Astrocyte (in vitro differentiated cells and primary cell): ENCODE measurements at places on chromosomes 6 and 20. TPM values are rescaled to one million over a fixed set of nuclear protein-coding genes. Genes with fewer than 3 reads are reported as not detected.
A peak's percentile ranks its signal among the peaks of the same experiment; 100 is the strongest.

- peaks cover 34% of the 10 kb centered on the region for H3K27me3 ChIP-seq
- DNase-seq = no peak
- no peak overlapping the region for H3K27ac ChIP-seq
Measured at GRCh38 chr6:18279422-18279821, 15.1 kb upstream of the DEK start.

DNA sequence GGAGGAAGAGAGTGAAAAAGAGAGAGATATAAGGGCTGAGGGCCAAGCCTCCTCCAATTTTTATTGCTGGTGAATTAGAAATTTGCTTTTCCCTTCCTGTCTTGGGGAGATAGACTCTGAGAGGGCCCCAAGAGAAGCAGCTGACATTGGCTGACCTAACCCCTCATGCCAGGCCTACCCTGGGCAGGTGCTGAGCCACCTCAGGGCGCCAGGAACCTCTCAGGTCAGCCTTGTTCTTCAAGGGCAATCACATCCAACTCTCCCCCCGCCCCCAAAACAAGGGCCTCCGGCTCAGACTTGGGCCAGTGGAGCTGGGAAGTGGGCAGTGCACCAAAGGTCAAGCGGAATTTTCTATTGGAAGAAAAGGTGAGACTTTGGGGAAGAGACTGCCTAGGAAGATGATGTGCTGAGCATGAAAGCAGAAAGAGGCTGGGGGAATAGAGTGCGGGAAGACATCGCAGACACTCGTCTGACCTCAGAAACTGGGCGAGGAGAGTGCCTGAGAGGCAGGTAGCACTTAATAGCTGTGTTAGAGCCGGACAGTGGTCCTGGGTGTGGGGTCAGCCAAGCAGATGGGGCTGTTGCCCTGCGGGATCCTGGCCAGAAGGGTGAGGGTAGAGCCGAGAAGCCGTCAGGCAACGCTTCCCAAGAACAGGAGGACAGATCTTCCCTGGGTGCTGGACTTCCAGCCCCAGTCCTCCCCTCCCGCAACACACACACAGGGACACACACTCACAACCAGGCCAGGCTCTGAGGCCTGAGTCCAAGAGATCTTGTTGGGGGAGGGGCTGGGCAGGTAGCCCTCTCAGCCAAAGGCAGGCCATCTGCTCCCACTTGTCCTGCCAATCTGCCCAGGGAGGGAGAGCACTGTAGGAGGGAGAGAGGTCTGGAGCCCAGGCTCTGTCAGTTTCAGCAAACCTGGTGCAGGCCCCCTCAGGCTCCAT is 3.7 kb upstream of the FASTKD5 start:
- H3K4me1 ChIP-seq = peaks cover 5% of the 10 kb centered on the region
- H3K27me3 ChIP-seq = no peaks in the 10 kb centered on the region
- no peak overlapping the region for H3K27ac ChIP-seq
- H3K36me3 ChIP-seq = no peaks in the 10 kb centered on the region

DNA sequence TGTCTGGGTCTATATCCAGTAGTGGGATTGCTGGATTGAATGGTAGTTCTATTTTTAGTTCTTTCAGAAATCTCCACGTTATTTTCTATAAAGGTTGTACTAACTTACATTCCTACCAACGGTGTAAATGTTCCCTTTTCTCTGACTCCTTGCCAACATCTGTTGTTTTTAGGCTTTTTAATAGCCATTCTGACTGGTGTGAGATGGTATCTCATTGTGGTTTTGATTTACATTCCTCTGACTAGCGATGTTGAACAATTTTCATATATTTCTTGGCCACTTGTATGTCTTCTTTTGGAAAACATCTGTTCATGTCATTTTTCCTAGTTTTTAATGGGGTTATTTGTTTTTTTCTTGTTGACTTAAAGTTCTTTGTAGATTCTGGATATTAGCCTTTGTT is 99.3 kb downstream of the BMP2 start:
- no peaks in the 10 kb centered on the region for H3K4me1 ChIP-seq
- H3K36me3 ChIP-seq = no peaks in the 10 kb centered on the region
- no peak overlapping the region for H3K4me3 ChIP-seq
- H3K27me3 ChIP-seq = no peaks in the 10 kb centered on the region
- DNase-seq = peak; percentile 6

- DNase-seq = peak; percentile 89
- H3K4me3 ChIP-seq = no peak overlapping the region
- no peaks in the 10 kb centered on the region for H3K36me3 ChIP-seq
- no peaks in the 10 kb centered on the region for H3K27me3 ChIP-seq
- H3K27ac ChIP-seq = peak overlapping the region; percentile 83
Measured at GRCh38 chr6:16684896-16685554, 76.2 kb downstream of the ATXN1 start.

GRCh38 chr6:110355727-110356126 is 2.4 kb downstream of the METTL24 start:
- H3K4me1 ChIP-seq = no peaks in the 10 kb centered on the region
- no peaks in the 10 kb centered on the region for H3K36me3 ChIP-seq
- H3K27me3 ChIP-seq = peaks cover 32% of the 10 kb centered on the region
- H3K4me3 ChIP-seq = no peak overlapping the region

- no peak for DNase-seq
- H3K27ac ChIP-seq = no peak overlapping the region
- no peaks in the 10 kb centered on the region for H3K27me3 ChIP-seq
- no peak overlapping the region for H3K4me3 ChIP-seq
- H3K36me3 ChIP-seq = no peaks in the 10 kb centered on the region
Measured at GRCh38 chr20:48679599-48679998, 148.2 kb downstream of the PREX1 start.

GRCh38 chr6:628766-629165 is 28.1 kb downstream of the HUS1B start:
- H3K36me3 ChIP-seq = no peaks in the 10 kb centered on the region
- H3K4me3 ChIP-seq = no peak overlapping the region
- H3K27ac ChIP-seq = no peak overlapping the region
- no peak for DNase-seq
- H3K4me1 ChIP-seq = no peaks in the 10 kb centered on the region

- no peak overlapping the region for H3K4me3 ChIP-seq
- peaks cover 18% of the 10 kb centered on the region for H3K27me3 ChIP-seq
- H3K27ac ChIP-seq = no peak overlapping the region
- H3K4me1 ChIP-seq = no peaks in the 10 kb centered on the region
- no peak for DNase-seq
Measured at GRCh38 chr20:57892471-57892870, 182.7 kb upstream of the PMEPA1 start.

DNA sequence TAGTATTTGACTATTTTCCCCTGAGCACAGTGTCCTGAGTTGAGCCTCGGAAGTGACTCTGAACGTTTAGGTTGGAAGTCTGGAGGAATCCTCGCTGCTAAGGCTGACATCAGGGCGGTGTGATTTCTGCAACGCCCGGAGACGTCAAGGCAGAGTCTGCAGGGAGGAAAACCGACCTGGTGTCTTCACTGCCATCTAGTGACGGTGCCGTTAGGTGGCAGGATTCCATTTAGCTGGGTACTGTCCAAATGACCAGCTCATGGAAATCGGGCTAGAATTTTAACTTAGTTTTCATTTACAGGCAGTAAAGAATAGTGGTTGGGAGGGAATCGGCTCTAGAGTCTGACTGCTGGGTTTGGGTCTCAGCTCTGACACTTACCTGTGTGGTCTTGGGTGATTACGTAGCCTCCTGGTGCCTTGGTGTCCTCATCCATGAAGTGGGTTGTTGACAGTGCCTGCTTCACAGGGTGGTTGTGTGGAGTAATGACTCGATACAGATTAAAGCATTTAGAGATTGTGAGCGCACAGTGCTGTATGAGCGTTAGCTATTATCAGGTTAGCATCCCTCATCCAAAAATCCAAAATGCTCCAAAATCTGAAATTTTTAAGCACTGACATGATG is 35.0 kb downstream of the FOXF2 start:
- no peaks in the 10 kb centered on the region for H3K36me3 ChIP-seq
- no peaks in the 10 kb centered on the region for H3K4me1 ChIP-seq
- no peak overlapping the region for H3K4me3 ChIP-seq

GRCh38 chr6:168583126-168583525 is 142.1 kb downstream of the SMOC2 start:
- no peak overlapping the region for H3K27ac ChIP-seq
- no peaks in the 10 kb centered on the region for H3K36me3 ChIP-seq
- no peaks in the 10 kb centered on the region for H3K27me3 ChIP-seq
- DNase-seq = no peak

- H3K36me3 ChIP-seq = peaks cover 12% of the 10 kb centered on the region
- H3K27ac ChIP-seq = no peak overlapping the region
- H3K4me1 ChIP-seq = no peaks in the 10 kb centered on the region
Measured at GRCh38 chr20:35077341-35077740, 15.3 kb downstream of the TRPC4AP start.

DNA sequence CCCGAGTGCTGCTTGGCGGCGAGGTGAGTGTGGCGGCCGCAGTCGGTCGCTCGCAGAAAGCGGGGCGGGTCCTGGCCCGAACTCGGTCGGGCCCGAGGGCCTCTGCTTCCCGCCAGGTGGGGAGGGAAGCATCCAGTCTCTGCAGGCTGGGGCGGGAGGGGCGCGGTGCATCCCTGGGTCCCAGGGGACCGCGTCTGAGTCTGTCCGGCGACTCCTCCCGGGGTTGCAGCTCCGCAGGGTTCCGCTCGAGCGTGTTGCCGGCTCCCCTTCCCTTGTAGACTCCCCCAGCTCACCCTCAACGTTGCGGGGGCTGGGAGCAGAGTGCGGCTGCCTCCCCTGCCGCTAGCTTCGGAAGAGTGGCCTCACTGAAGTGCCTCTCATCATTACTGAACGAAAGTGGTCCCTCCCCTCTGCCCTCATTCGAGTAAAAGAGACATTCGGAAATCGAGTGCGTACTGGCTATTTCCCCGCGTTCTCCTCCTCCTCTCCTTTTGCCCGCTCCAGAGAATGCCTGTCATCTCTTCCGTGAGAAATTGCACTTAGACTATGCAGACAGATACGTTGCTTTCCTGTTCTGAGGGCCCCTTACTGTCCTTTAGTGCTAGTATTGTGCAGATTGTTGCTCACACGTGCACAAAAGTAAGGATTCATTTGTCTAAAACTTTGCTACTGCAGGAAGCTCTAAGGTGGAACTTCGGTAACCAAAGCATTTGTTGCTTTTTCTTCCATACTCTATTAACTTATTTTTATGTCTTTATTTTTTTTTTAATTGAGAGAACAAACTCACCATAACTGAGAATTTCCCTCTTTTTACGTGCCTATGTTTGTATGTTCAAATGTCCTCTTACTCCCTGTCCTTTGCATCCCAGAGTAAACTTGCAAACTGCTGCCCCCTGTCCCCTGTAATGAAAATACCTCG is 751 bp downstream of the MAP3K4 start:
- peak overlapping the region; percentile 86 for H3K27ac ChIP-seq
- DNase-seq = peak; percentile 67
- H3K4me3 ChIP-seq = peak overlapping the region; percentile 76
- H3K36me3 ChIP-seq = no peaks in the 10 kb centered on the region

DNA sequence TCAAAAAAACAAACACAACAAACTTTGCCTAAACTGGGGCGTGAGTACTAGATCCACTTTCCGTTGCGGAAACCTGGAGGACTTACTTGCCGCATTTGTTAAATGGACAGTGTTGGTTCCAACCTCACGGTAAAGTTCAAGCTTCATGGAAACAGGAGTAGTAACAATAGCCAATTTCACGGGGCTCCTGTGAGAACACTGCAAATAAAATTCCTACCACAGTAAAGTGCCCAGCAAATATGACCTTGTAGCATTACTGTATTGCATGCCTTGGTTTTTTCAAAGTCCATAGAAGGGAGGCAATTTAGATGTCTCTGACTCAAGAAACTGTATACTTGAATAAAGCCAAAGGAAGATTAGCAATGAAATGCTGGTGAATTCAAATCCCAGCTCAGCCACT is 3.6 kb upstream of the CYP24A1 start:
- H3K36me3 ChIP-seq = no peaks in the 10 kb centered on the region
- H3K4me3 ChIP-seq = no peak overlapping the region
- H3K4me1 ChIP-seq = peaks cover 14% of the 10 kb centered on the region
- DNase-seq = no peak
- H3K27ac ChIP-seq = no peak overlapping the region

DNA sequence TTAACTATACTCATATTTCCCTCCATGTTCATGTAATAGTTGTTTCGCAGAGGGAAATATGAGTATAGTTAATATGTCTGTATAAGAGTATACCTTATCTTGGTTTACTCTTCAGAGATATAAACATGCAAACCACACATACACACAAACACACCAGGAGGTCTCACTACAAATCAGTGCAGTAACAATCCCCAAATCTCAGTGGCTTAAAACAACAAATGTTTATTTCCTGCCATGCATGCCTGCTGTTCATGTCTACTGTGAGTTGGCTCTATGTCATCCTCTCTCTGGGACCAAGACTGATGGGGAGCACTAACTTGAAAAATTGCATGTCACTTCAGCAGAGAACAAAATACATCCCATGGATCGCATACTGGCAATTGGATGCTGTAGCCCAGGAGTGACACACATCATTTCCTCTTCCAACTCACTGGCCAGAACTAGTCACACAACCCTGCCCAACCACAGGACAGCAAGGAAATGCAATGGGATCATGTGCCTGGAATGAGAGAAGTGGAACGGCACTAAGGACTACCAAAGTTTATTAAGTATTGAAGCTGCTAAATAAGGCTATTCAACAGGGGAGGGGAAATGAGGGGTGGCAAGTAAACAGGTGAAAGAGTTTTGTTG is 89.0 kb upstream of the DTNBP1 start:
- no peaks in the 10 kb centered on the region for H3K4me1 ChIP-seq
- H3K27me3 ChIP-seq = no peaks in the 10 kb centered on the region
- H3K36me3 ChIP-seq = no peaks in the 10 kb centered on the region
- no peak overlapping the region for H3K4me3 ChIP-seq
- no peak overlapping the region for H3K27ac ChIP-seq

- no peaks in the 10 kb centered on the region for H3K36me3 ChIP-seq
- DNase-seq = no peak
- H3K27ac ChIP-seq = no peak overlapping the region
- H3K4me1 ChIP-seq = no peaks in the 10 kb centered on the region
Measured at GRCh38 chr20:43123180-43123579, 66.5 kb downstream of the PTPRT start.

DNA sequence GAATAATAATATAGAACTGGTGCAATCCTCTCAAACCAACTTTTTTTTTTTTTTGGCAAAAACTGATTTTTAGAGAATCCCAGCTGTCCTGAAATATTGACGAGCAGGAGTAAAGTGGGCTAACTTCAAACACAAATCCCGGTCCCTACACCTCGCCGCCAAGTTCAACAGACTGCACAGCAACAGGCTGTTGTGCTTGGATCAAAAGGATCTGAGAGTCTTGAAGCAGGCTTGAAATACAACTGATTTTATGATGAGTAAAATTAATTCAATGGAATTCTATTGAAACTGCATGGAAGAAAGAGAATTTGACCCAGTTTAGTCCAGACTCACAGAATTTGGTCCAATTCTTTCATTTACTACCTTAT is 172.1 kb downstream of the FOXC1 start:
- no peak for DNase-seq
- no peaks in the 10 kb centered on the region for H3K36me3 ChIP-seq
- no peak overlapping the region for H3K27ac ChIP-seq
- no peak overlapping the region for H3K4me3 ChIP-seq

- no peaks in the 10 kb centered on the region for H3K4me1 ChIP-seq
- H3K4me3 ChIP-seq = no peak overlapping the region
- H3K27ac ChIP-seq = no peak overlapping the region
Measured at GRCh38 chr6:20778912-20779311, 244.7 kb downstream of the CDKAL1 start.

Gene SIRPD
- total RNA-seq = not detected in 2 replicates

Gene WFDC5
- total RNA-seq = not detected in 2 replicates

Gene GLP1R
- total RNA-seq = not detected in 2 replicates

Gene LRFN2
- total RNA-seq = 0.32 and 0.94 TPM in 2 replicates

Gene CLDN20
- total RNA-seq = not detected in 2 replicates

Gene PACSIN1
- total RNA-seq = 0.32 and 0.46 TPM in 2 replicates

Gene HSPA1L
- 0.98 and 1.1 TPM in 2 replicates for total RNA-seq

Gene SDC4
- total RNA-seq = 125 and 135 TPM in 2 replicates

Gene CTNNBL1
- total RNA-seq = 59.6 and 67.0 TPM in 2 replicates

Gene HRH3
- 0.07 TPM in 1 of 2 replicates, not detected in the other for total RNA-seq

Gene GJA10
- not detected in 2 replicates for total RNA-seq

Gene UNC5CL
- 0.27 and 0.29 TPM in 2 replicates for total RNA-seq

Gene SPATS1
- total RNA-seq = not detected in 2 replicates

Gene NRN1
- total RNA-seq = 0.82 and 1.0 TPM in 2 replicates
